G401 (cell line): ENCODE measurements at places on chromosomes 5 and 9. TPM values are rescaled to one million over a fixed set of nuclear protein-coding genes. Genes with fewer than 3 reads are reported as not detected.

- no peak for DNase-seq
These were observed 123.4 kb downstream of the SEC61B start for GRCh38 chr9:99345451-99345850.

GRCh38 chr9:38284039-38284575 lies 108.4 kb upstream of the ALDH1B1 start:
- no peak for DNase-seq

DNA sequence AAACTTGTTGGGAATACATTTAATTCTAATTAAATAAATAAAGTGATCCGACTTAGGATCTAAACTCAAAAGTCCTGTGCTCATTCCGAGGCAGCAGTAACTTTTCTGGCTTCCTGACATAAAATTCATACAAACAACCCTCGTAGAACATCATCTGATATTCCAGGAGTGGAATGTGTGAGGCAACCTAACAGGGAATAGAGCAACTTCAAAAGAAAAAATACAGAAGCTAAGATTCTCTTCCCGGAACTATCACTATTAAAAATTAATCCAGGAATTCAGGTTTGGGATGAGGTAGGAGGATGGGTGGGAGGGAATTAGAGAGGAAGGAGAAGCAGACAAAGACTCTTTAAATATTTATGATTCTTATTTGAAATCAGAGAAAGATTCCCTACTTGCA lies 32.9 kb upstream of the TRIO start:
- no peak for DNase-seq

GRCh38 chr5:133708331-133708850 lies 96.0 kb upstream of the FSTL4 start:
- peak; percentile 11 for DNase-seq

GRCh38 chr5:72212171-72212570 lies 104.9 kb downstream of the MAP1B start:
- DNase-seq = no peak

GRCh38 chr5:181052672-181053487 lies 12.8 kb downstream of the BTNL9 start:
- DNase-seq = no peak

DNA sequence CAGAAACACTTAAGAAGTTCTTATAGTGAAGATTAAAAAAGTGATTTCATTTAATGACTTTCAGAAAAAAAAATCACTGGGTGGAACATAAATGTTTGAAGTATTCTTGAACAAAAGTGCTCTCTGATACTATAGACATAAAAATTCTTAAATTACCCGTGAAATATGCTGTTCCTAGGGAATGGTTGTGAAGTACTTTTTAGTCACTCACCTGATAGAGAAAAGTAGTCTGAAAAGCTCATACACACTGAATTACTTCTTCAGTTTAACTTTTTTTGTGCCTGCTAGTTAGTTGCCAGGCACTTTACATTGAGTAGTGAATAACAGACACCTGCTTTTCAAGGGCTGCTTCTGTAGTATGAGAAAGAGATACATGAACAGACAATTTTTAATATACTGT lies 78.0 kb downstream of the SH3GL2 start:
- DNase-seq = no peak

- DNase-seq = no peak
These were observed 16.5 kb downstream of the GRXCR2 start for GRCh38 chr5:145856285-145856818.

- DNase-seq = no peak
These were observed 60.9 kb upstream of the IL17B start for GRCh38 chr5:149439899-149440542.

DNA sequence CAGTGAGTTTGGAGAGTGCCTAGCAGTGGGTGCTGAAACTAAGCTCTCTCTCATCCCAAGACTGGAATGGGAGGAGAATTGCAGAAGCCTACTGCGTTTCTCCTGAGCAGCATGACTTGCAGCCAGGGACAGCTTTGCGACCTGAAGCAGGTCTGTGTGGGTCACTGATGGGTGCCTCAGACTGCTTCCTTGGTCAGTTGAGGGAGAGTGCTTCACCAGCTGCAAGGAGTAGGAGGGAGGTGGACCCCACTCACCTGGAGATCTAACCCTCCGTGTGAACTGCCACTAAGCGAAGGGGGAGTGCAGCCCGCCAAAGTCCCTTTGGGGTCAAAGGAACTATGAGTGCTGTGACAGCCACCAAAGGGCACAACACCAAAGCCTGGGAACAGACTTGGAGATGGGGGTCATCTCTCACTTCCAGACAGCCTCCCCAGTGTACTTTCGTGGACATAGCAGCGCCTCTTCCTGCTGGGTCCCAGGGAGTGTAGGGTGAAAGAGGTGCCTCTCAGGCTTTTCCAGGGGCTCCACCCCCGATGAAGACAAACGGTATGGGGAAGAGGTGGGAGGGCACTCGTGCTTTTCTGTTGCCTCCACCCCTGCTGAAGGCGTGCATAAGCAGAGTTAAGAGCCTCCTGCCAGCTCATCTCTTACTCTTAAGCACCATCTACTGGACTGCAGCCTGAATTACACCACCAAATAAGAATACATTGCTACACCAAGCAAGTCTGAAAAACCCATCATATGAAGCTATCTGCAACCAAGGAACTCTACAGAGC lies 34.3 kb upstream of the MACIR start:
- peak; percentile 31 for DNase-seq

- DNase-seq = no peak
These were observed 12.3 kb upstream of the STING1 start for GRCh38 chr5:139494832-139495231.

GRCh38 chr9:35510383-35510753 lies 20.5 kb downstream of the RUSC2 start:
- DNase-seq = no peak

DNA sequence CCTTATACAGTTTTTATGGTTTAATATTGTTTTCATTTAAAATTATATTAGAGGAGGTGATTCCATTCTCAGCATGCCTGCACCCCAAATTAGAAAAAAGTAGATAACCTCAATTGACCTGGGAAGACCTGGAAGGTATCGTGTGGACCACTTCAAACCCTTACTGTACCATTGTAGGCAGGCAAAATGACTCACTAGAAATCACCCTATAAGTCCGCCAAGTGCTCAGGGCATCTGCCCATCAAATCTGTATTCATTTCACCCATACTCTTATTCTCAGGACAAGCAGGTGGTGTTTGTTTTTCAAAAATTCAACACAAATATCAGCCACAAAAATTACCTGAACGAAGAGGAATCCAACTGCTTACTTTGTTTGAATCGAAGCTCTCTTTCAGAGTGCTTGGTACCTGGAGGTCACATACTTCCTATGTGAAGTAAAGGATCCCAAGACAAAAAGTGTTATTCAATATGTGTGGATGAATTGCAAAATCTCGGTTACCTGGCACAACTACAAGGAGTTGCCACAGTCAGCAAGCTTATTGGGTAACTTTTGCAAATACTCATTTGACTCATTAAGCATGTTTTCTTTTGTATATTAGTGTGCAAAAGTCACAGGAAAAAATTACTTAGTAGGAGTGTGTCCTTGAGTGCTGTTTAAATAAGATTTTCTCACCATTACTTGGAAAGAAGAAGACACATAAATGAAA lies 216.2 kb downstream of the ENC1 start:
- no peak for DNase-seq

- DNase-seq = no peak
These were observed 596 bp downstream of the SLC28A3 start for GRCh38 chr9:84339962-84340361.

- DNase-seq = no peak
These were observed 401.4 kb downstream of the PSAT1 start for GRCh38 chr9:78698371-78698770.

GRCh38 chr5:161775891-161776290 lies 72.0 kb upstream of the GABRA1 start:
- no peak for DNase-seq

DNA sequence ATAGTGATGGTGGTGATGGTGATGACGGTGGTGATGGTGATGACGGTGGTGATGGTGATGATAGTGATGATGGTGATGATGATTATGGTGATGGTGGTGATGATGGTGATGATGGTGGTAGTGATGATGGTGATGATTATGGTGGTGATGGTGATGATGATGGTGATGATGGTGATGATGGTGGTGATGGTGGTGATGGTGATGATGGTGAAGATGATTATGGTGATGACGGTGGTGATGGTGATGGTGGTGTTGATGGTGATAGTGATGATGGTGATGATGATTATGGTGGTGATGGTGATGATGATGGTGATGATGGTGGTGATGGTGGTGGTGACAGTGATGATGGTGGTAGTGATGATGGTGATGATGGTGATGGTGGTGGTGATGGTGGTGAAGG lies 149.2 kb upstream of the IRX1 start:
- no peak for DNase-seq

DNA sequence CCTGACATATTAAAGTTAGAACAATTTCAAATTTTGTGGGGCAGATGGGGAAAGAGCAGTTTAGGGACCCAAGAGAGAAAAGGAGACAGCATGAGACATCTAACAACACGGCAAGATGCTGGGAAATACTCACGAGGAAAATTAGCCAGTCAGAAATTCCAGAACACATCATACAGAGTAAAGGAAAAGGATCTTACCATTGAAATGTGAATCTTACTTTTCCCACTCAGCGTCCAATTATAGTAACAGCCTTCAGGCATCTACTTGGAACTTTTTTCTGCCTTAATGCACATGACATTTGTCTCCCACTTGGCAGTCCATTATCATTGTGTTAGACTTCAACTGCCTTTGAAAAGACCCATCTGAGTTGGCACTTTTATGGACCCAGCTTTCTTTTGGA lies 189.7 kb upstream of the SLC27A6 start:
- no peak for DNase-seq

DNA sequence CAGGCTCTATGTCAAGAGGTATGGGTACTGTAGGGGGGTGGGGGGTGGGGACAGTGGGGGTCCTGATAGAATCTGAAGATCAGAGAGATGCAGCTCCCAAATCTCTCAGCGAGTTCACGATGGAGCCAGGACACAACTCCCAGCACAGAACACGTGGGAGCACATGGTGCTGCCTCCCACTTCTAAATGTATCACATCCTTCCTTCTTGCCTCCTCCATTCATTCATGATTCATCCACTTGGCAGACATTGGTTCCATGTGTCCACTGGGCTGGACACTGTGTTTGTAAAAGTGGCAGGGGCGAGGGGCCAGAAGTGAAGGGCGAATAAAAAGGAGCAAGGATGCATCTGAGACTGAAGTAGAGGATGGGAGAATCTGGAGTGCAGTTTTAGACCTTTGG lies 33.9 kb downstream of the SH3TC2 start:
- no peak for DNase-seq

- DNase-seq = no peak
These were observed 3.2 kb upstream of the SRP19 start for GRCh38 chr5:112857866-112858265.

DNA sequence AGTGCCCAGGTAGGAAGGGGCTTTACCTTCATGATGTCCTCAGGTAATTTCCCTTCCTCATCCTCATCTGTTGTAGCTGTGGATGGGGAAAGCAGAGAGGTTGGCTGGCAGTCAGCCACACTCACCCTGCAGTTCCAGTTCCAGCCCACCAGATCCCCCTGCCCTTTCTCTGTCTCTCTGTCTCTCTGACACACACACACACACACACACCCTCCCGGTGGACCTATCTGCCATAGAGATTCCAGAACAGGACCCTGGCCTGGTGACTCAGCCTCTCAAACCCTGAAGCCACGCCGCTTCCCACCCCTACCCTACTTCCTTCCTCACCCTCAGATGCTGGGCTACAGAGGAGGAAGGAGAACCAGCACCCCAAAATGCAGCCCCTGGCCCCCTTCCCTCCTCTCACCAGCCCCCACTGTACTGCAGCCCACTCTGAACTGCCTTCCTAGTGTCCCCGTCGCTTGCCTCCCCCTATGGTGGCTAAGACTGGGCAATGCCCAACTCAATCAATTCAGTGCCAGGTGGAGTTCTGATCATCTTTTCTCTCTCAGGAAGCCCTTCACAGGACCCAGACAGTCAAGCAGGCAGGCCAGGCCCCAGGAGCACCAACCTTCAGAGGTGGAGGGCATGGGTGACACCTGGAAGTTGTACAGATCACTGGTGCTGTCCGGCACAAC lies 4.8 kb downstream of the IRF1 start:
- DNase-seq = no peak

DNA sequence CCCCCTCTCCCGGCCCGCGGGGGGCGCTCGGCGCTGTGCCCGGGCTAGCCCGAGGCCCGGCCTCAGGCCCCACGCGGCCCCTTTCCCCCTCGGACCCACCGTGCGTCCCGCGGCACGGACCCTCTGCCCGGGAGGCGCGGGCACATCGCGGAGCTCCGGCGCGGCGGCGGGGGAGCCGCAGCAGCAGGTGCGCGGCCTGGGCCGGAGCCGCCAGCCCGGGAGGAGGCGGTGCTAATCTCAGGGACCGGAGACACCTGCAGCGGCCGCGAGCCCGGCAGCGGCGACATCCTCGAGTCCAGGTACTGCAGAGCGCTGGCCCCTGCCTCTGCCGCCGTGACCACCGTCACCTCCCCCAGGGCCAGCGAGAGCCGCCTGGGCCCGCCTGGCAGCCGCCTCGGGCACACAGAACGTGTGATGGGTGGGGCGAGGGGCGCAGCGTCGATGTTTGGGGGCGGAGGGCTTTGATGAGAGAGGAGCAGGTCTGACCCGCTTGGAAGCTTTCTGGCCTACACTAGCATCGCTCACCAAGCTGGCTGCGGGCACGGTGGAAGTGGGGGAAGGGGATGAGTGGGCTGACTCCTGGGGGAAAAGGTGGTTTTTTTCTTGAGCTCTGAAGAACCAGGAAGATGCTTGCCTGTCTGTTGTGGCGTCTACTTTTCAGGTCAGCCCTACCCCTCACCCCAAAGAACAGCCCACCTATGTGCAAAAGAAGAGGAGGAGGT lies 524 bp downstream of the CYFIP2 start:
- peak; percentile 61 for DNase-seq

DNA sequence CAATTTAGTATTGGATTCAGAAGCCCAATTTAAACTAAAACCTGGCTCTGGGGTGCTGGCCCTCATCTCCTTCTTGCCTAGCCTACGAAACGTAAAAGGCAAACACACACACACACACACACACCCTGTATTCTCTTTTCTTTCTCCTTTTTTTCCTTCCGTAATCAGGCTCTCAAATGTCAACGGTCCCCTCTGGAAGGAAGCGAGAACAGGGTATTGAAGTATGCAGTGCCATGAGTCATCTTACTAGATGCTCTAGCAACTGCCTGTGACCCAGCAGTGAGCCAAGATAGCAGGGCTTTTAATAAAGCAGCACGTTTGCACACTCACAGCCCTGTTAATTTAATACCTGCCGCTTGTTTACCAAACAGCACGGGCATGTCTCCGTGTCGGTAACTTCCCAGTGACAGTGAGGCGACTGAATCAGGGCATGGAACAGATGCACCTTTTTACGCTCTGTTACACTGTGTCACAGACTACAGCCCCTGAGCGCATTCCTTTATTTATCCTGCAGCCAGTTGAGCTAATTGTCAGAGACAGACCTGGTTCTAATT lies 243.8 kb downstream of the BNC2 start:
- DNase-seq = peak; percentile 83

SLC23A1 gene
- total RNA-seq = not detected in 2 replicates

GARNL3 gene
- total RNA-seq = 7.5 and 14.3 TPM in 2 replicates

DNAI1 gene
- not detected in 2 replicates for total RNA-seq

SOX30 gene
- not detected in 2 replicates for total RNA-seq

ENG gene
- total RNA-seq = 2.6 and 4.4 TPM in 2 replicates

LCP2 gene
- total RNA-seq = not detected in 2 replicates

ADAMTS16 gene
- total RNA-seq = not detected in 2 replicates

SLC6A7 gene
- not detected in 2 replicates for total RNA-seq

PCDHGA3 gene
- not detected in 2 replicates for total RNA-seq

CDO1 gene
- total RNA-seq = not detected in 2 replicates

PCDHB9 gene
- total RNA-seq = 0.18 and 7.3 TPM in 2 replicates

WHRN gene
- 4.7 and 7.2 TPM in 2 replicates for total RNA-seq

TTC23L gene
- not detected in 2 replicates for total RNA-seq

SNCAIP gene
- total RNA-seq = not detected in 2 replicates

PHF24 gene
- total RNA-seq = not detected in 2 replicates

CCDC171 gene
- 0.55 and 2.4 TPM in 2 replicates for total RNA-seq
